Right atrium auricular region (tissue), 2 donors: ENCODE measurements at places on chromosomes 4 and X.

GRCh38 chr4:45350438-45350837 is 624.1 kb upstream of the GNPDA2 start:
- no peak for DNase-seq

GRCh38 chr4:8607603-8608481 is 15.3 kb downstream of the CPZ start:
- no peak for DNase-seq

DNA sequence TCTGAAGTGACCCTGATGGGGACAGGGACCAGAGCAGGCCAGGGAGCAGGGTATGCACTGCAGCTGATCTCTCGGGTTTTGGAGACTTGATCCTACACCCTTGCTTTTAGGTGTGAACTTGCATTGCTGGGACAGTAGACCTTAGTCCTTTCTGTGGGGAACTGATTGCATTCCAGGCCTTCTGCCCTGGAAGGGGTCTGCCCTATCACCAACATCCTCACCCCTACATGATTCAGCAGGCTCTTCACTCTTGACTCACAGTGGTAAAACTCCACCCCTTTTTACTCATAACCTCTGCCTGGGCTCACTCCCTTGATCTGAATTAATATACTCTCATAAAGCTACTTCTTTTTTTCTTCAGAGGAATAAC is 6.6 kb upstream of the DDX60L start:
- DNase-seq = no peak

GRCh38 chr4:3851211-3851610 is 85.0 kb downstream of the ADRA2C start:
- no peak for DNase-seq

DNA sequence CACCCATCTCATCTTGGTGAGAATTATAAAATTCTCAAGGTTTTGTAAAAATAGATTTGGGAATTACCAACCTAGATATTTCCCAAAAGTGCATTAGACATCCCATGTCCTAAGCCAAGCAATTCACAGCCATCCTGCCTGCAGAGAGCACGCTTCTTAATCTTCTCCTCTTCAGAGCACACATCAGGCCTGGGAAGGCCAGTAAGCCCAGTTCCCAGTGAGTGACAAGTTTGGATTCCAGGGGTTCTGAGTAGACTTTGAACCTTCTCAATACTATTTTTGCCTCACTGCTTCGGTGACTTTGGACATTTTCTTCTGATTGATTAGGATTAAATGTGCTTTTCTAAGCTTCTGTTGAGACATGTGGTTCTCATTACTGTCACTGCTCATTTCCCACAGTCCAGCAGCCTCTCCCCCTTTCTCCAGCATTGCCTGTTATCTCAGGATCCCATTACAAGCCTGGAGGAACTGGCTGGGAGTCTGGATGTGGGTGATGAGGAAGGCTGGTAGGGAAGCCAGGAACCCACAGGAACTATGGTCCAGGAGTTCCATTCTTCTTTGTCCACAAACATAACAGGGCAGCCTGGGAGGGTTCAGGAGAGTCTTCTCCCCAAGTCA is 56.4 kb upstream of the TMEM150C start:
- no peak for DNase-seq

- no peak for DNase-seq
These were observed 349.5 kb downstream of the ZIC3 start for GRCh38 chrX:137915466-137915865.

- no peak for DNase-seq
These were observed 9.7 kb upstream of the ACSL4 start for GRCh38 chrX:109742722-109743121.

DNA sequence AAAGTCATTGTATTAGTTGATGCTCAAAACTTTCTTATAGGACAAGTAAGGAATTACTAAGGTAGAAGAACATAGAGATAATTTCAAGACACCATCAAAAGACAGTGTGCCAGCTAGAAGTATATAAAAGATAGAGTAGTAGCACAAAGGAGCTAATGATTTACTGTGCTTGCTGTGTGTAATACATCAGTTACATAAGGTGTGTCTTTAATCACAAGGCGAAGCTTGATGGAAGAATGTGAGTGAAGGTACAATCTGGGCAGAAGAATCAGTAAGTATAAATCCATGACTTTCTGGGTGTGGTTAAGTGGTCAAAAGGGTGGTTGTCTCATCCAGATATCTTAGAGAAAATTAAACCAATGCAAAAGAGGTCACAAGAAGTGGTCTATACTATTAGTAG is 95.1 kb upstream of the BOD1L1 start:
- DNase-seq = no peak

GRCh38 chr4:107793996-107794395 is 30.7 kb upstream of the SGMS2 start:
- DNase-seq = no peak

- no peak for DNase-seq
These were observed 117.6 kb downstream of the TSPAN5 start for GRCh38 chr4:98540803-98541202.

GRCh38 chr4:152820073-152820472 is 40.3 kb downstream of the ARFIP1 start:
- DNase-seq = no peak

- no peak for DNase-seq
These were observed at the start of gene SH3BP2 for GRCh38 chr4:2792711-2793585. SH3BP2 (plus strand) TSS chr4:2793085; CDS start chr4:2820618, 27,533 bp downstream.

DNA sequence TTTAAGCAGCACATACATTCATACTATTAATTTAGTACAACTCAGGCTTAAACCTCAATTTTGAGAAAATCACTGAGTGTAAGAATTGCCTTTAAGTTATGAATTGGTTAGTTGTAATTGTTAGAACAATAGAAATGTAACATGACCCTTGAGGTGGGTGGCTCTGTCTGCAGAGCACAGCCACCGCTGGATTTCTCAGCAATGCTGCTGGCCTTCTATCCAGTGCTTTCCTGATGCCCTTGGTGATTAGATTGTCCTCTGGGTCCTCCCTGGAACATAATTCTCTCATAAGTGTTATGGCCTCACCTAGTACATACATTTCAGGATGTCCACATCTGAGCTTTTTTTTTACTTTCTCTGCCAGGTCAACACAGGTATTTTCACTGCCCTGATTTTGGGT is 213.2 kb downstream of the SLC7A11 start:
- no peak for DNase-seq

DNA sequence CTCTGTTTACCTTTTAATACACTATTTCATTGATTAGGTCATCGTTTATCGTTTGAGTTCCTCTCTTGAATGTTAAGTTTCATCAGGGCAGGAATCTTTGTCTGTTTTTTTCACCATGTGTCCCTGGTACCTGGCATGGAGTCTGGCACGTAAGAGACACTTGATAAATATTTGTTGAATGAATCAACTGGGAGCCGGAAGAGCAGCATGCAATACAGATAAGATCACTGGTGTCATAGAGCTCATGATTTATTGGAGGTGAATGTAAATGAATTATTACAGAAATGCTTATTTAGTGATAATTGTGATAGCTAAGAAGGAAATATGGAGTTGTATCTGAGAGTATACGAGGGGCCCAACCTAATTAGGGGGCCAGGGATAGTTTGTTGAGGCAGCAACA is 62.8 kb downstream of the UCHL1 start:
- no peak for DNase-seq

DNA sequence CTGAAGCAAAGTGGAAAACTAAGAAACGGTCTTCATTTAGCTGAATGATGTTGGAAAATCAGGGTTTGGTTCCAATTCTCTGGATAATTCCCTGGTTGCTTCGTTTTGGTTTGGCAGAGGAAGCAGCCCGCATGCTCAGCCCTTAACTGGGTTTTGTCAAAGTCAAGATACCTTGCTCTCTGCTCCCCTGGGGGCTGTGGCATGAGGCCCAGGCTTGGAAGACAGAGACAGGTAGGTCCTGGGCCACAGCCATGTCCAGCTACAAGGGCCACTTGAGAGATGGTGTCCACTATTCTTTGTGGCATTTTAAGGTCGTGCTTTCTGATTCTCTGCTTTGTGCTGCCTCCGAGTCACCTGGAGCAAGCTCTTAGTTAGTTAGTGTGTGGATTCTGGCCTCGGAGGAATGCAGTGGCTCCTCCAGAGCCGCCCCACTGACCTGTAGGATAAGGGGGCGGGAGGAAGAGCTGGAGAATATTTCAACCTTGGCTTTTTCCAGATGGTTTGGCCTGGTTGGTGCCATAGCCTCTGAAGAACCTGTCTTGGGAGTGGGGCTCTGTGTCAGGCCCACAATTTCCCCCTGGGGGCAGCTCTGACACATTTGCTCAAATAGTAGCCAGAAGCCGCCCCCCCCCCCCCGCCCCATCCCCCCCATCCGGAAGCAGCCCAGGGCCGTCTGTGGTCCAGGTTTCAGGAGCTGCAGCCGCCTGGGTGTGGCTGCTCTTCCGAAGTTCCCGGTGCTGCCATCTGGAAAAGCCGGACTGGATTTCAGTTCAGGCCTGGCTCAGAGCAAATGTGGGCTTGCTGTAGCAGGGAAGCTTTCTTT is 147.1 kb downstream of the NHS start:
- DNase-seq = no peak

DNA sequence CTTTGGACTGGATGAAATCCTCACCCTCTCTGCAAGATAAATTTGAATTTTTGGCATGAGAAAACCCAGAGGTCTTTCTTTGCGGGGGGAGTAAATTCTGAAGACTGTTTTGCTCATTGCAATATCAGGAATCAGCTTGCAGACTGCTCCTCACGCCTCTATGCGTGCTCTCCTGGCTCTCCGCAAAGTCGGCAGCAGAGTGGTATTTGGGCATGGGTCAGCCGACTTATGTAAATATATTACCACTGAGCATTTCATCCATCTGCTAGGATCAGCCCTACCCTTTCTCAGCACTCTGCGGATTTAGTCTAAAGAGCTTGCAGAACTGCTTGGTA is 288.0 kb downstream of the ASMT start:
- no peak for DNase-seq

- DNase-seq = no peak
These were observed 56.0 kb downstream of the MED28 start for GRCh38 chr4:17670423-17670822.

GRCh38 chr4:80259012-80259411 is 7.5 kb upstream of the FGF5 start:
- DNase-seq = no peak

DNA sequence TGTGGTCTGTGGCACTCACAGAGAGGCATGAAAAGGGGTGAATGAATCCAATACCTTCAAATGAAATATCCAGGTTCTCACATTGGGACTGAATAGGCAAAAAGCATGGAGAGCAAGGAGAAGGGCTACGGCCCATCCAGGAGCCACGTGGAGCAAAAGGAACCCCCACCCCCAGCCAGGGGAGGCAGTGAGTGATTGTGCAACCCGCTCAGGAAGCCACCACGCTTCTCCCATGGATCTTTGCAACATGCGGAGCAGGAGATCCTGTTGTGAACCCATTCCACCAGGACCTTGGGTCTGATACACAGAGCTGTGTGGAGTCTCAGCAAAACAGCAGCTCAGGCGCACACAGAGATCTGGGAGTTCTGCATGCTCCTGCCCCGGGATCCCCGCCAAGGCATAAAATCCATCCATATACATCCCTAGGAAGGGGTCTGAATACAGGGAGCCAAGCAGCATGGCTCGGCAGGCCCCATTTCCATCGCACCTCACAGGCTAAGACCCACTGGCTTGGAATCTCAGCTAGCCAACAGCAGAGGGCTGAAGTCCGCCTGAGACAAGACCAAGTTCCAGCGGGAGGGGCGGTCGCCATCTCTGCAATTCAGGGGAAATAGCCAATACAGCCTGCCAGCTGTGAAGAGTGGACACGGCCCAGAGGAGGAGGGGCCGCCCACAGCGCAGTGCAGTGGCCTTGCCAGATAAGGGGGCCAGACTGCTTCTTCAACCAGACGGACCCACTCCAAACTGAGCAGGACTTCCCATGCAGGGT is 80.2 kb downstream of the FGF16 start:
- no peak for DNase-seq

DNA sequence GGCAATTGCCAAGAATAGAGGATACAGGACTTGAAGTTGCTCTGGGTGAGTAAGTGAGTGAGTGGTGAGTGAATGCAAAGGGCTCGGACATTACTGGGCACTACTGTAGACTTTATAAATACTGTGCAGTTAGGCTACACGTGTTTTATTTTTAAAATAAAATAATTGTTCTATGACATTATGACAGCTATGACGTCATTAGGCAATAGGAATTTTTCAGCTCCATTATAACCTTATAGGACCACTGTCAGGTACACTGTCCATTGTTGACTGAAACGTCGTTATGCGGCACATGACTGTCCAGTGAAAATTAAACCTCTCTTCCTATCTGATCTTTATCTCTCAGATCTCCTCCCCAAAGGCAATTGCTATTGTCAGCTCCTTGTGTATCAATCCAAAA is 5.1 kb upstream of the TASL start:
- DNase-seq = no peak

DNA sequence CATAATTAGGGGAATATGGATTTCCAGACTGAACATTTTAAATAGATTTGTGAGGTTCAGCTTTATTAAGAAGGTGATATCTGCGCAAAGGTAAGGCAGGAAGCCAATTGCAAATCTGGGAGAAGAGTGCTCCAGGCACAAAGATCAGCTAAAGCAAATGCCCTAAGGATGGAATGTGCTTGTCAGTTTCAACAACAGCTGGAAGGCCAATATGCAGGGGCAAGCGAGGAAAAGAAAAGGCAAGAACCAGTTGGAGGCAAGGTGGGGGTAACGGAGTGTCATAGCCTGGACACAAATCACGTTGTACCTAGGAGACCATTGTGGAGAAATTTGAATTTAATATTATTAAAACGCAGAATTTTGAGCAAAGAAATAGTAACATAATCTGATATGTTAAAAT is 1710.3 kb upstream of the PCDH7 start:
- no peak for DNase-seq

DNA sequence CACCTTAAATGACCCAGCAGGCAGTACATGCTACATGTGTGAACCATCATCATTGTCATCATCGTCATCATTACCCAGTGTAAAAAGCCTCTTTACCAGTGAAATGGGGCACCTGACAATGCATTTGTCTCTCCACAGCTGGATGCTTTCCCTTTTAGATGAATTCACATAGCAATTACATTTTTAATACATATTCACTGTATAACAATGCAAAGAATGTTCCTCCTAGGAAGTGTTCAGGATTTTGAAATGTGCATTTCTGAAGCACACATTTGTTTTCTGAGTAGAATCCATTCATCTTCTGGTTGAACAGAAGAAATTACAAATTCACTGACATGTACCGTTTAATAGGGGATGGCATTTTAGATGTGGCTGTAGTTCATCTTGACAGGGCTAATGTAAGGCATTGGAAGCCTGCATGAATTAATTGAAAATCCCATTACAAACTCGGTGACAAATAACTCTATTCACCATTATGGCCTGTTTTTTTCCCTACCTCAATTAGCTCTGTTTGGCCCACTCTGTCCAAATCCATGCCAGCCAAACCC is 111.1 kb downstream of the SH3RF1 start:
- DNase-seq = no peak

DNA sequence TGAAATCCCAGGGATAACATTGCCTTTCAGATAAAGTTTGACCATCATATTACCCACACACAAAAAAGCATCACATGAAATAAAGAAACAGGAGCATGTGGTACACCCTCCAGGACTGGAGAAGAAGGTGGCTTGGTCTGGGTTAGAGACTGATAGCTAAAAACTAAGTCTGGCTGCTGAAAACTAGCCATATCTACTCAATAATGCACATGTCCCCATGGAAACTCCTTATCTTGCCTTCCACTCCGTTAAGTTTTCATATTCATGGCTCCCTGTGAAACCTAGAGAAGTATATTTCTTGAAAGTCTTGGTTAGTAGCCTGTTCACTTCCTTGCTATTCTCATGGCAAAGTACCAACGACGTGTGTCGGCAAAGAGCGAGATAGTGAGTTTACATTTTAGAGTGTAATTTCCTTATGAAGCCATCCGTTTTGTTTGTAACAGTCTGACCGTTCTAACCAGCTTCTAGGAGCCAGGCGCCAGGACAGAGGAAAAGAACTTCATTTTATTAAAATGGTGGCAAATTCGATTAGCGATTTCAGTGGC is 6.7 kb upstream of the DCTD start:
- no peak for DNase-seq
